ENCODE measurements at places on chromosomes 12 and 14. TPM values are rescaled to one million over a fixed set of nuclear protein-coding genes. Genes with fewer than 3 reads are reported as not detected.
A peak's percentile ranks its signal among the peaks of the same experiment; 100 is the strongest.

- DNase-seq, result no peak
These were observed 6.2 kb downstream of the IFT43 start for GRCh38 chr14:75991753-75992152.

GRCh38 chr12:77610446-77610845 is 220.2 kb upstream of the NAV3 start:
- no peak for DNase-seq

GRCh38 chr12:123767613-123768012 is 5.5 kb downstream of the DNAH10 start:
- DNase-seq, result peak; percentile 20

DNA sequence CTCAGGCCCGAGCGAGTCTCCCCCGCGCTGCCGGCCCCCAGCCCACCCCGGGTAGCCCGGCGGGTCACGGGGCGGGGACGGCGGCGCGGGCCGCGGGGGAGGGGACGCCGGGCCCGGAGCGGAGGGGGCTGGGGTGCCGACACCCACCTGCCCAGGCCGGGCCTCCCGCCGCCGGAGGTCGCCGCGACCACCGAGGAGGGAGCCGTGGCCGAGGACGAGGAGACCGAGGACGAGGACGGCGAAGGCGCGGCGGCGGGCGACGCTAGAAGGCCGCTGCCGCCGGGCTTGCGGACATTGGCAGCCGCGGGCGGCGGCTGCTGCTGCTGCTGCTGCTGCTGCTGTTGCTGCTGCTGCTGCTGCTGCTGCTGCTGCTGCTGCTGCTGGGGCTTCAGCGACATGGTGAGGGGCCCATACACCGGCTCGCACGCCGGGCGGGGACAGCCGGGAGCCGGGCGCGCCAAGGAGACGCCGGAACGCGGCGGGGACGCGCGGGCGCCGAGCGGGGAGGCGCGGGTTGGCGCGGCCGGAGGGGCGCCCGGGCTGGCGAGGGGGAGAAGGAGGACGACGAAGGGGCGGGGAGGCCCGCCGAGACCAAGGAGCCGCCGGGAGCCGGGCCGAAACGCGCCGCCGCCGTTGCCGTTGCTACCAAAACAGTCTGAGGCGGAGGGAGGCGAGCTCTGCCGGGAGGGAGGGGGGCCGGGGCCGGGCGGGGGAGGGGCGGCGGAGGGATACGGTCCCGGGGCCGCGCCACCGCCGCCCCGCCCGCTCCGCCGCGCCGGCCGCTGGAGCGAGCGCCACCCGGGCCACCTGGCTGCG is at the start of gene ATXN2:
ATXN2 (minus strand) TSS at position 679 of the 816 bp plus-strand sequence; CDS start at position 398, 281 bp downstream.
- DNase-seq, result no peak

- DNase-seq, result no peak
These were observed 676 bp downstream of the SERPINA3 start for GRCh38 chr14:94612580-94613554.

SRP54 gene
- total RNA-seq, result 54.9 TPM

DNA sequence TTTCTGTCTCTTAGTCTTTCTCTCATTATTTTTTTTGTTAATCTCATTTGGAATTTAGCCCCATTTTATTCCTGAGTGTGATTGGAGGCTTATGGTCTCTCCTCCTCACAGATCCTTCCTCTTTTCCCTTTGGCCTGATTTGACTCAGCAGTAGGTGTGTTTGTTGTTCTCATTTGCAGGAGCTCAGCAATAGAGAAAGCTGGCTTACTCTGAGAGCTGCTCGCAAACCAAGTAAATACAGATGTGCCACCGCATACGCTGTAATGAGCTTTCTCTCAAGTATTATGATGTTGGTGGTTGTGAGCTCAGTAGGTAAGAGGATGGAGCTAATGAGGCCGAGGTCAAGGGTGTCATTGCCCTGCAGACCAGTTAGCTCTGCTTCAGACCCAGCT is 206.5 kb downstream of the ETV6 start:
- DNase-seq, result no peak

MYF5 gene
- not detected for total RNA-seq

DNA sequence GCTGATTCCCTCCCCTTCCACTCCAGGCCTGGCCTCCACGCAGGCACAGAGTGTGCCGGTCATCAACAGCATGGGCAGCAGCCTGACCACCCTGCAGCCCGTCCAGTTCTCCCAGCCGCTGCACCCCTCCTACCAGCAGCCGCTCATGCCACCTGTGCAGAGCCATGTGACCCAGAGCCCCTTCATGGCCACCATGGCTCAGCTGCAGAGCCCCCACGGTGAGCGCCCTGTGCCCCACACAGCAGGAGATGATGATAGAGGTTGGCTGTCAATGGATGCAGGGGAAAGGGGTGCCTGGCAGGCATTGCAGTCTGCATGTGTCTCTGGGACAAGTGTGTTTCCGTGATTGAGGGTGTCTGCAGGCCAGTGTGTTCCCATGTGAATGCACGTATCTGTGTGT is 18.8 kb downstream of the C12orf43 start:
- no peak for DNase-seq

DNA sequence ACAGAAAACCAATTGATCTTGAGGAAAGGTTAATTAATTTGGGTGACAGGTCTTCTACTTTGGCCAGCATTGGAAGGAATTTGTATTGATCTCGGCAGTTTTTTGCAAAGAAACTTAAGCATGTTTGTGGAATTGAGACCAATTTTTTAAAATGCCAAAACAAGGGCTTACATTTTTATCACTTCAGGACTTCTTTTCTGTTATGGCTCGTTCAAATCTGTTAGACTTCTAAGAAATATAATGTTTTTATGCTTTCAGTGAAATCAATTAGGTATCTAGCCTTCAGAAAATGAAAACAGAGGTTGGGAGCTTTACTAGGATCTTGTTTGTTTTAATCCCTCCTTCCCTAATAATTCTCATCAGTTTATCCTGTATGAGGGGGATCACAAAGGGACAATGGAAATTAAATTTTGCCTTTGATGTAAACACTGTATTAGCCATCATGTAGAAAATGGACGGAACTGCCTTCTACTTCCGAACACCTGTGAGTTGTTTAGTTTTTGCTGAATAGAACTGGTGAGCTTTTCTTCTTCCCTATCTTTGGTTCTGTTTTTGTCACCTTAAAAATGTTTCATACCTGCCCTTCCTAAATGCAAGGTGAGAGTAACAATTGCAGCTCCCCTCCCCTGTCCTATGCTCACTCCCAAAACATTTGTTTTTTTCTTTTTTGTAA is 7.8 kb downstream of the FOXA1 start:
- DNase-seq, result no peak

DNA sequence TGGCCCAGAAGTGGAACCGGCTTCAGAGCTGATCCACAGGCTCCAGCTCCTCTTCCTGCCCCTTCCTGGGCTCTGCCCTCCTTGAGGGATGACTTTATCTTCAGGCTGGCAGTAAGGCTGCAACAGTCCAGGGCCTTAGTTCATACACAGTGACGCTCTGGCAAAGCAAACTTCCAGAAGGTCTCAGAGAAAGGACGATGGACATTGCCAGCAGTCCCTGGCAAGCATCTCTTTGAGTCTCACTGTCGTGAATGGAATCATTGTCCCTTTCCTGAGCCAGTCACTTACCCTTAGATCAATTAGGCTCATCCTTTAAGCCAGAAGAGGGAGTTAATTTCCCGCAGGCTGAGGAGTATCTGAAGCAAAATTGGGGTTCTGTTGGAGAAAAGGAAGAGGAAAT is 8.6 kb downstream of the AK7 start:
- DNase-seq, result no peak

SIX6 gene
- not detected for total RNA-seq

TSPAN9 gene
- 0.49 TPM for total RNA-seq

DNA sequence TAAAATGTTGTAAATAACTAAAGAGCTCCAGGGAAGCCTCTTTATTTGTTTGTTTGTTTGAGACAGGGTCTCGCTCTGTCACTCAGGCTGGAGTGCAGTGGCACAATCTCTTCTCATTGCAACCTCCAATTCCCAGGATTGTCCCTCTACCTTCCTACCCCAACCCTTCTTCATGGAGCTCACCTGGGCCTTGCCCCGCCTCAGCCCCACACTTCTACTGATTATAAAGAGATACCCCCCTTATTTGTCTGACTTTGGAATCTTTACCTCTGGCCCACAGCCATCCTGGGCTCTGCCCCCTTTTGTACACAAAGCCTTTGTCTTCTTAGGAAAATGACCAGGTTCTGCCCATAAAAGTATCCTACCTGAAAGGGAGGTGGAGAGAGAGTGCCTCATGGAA is 9.1 kb upstream of the BLTP3B start:
- no peak for DNase-seq

- no peak for DNase-seq
These were observed 44.7 kb downstream of the ATF7IP start for GRCh38 chr12:14410177-14410576.

- no peak for DNase-seq
These were observed 17.8 kb upstream of the YAF2 start for GRCh38 chr12:42255866-42256261.

- DNase-seq, result peak; percentile 65
These were observed 241.8 kb upstream of the ATP2B1 start for GRCh38 chr12:89950421-89950820.

DNA sequence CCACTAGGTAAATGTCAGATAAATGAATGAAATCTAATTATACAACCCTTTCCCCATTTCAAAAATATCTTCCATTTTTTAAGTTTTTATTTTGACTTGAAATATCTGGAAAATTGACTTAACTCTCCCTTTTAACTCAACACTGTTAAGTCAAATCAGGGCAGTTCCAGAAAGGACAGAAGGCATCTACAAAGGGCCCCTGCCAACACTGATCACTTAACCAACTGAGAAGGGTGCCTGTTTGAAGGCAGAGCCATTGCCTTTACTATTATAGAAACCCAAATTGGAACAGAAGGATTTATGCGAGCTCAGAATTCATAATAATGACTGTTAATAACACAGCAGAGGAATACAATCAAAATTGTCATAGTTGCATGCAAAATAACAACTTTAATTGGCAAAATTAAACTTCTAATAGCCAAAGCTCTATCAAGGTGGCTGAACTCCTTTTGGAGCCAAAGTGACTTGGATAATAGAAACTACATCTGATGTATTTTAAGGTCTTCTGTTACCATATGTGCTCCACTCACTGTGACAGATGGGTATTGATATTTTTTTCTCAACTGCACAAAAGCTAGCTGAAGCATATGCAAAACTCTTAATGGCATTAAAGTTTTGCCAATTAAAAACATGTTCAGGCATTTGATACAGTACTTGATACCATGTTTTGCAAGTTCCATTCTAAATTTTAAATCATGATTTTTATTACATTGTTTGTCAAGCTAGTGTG is 383.8 kb downstream of the NOVA1 start:
- DNase-seq, result no peak

PLCZ1 gene
- total RNA-seq, result not detected

SPX gene
- 0.39 TPM for total RNA-seq

DNA sequence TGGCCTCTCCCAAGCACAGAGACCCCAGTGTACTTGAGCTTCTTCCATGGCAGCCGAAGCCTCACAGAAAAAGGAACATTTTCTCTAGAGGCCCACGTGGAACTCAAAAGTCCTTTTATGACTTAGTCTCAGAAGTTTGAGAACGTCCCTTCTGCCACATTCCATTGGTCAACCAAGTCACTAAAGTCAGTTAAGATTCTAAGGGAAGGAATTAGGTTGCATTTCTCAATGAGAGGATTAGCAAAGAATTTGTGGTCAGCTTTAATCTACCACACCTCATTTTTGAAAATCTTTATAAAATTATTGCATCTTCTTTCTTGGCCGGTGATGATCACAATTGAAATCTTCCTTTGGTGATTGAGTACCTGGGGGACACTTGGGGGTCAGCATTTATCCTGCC is 279.9 kb upstream of the TBX3 start:
- DNase-seq, result no peak

DNA sequence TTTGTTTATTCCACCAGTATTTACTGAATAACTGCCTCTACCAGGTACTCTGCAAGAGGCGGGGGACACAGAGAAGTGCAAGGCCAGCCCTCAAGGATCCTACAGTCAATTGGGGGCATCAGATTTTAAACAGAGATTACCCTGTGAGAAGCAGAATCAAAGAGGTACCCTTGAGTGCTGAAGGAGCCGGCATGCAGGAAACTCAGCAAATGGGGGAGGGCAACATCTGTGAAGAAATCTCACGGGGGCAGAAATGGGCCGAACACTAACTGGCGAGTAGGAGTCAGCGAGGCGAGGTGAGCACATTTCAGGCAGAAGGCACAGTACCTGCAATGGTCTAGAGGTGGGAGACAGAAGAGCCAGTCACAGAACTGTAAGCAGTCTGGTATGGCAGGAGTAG is 9.0 kb downstream of the GALNT6 start:
- no peak for DNase-seq

ADGRD1 gene
- 1.1 TPM for total RNA-seq

MDGA2 gene
- not detected for total RNA-seq

DNA sequence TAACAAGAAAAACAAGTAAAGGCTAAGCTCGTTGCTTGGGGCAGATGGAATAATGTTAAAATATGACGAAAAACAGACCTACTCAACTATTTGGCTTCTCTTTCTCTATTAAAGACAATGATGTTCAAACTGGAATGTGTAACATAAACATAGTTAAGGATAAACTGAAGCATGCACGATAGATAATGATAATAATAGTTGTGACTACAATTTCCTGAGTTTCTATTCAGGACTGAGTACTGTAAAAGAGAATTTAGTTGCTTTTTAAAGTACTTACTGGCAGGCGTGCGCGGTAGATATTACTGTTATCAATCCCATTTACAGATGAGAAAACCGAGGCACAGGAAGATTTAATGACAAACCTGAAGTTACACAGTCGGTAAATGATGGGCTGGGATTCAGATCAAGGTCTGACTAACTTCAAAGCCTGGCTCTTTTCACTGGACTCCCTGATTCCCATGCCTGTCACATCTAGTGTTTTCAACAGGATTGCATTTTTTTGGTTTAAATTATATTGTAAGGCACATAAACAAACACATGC is 103.0 kb downstream of the CRADD start:
- DNase-seq, result no peak

CDKL1 gene
- 7.9 TPM for total RNA-seq

DNA sequence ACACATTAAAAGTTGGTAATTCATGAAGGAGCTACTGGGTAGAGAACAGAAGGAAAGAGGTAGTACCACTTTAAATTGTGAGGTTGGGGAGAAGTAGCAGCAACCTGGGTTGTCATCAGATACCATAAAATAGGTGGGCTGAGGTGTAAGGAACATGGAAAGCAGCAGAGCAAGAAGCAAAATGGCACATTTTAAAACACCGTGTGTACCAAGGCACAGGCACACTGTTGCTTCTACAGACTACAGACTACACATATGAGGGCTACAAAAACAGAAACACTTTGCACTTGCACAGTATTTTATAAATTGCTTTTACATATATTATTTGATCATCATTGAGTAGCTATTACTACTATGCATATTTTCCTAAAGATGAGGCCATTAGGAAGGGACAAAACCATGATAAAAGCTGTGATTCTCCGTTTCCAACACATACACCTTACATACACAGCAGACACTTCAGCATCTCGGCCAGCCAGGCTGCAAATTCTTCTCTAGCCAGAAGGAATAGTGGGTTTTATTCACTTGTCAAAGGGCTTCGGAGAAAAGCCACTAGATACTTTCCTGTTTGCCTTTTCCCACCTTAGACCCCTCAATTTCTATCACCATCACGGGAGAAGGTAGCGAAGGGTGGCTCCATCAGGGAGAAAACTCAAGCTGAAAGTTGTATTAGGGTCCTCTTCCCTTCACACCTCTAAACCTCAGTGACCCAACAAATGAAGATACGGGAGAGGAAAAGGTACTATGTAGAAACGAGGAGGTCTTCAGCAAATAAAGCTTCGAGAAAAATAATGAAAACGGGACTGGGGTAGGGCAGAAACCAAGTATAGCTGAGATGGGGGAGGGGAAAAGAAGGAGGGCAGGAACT is 1.6 kb downstream of the PYM1 start:
- DNase-seq, result peak; percentile 23

GRCh38 chr14:101730626-101731186 is 30.8 kb upstream of the PPP2R5C start:
- no peak for DNase-seq

GRCh38 chr12:125069616-125070015 is 4.4 kb downstream of the AACS start:
- DNase-seq, result no peak

Measured in B cell (primary cell).